Activated naive CD8-positive, alpha-beta T cell treated with anti-CD3 and anti-CD28 coated beads, Interleukin-2, amount 10 ng/mL, durations not matched to agents 7 days and 5 days (primary cell): ENCODE measurements at places on chromosomes 2 and 18.

DNA sequence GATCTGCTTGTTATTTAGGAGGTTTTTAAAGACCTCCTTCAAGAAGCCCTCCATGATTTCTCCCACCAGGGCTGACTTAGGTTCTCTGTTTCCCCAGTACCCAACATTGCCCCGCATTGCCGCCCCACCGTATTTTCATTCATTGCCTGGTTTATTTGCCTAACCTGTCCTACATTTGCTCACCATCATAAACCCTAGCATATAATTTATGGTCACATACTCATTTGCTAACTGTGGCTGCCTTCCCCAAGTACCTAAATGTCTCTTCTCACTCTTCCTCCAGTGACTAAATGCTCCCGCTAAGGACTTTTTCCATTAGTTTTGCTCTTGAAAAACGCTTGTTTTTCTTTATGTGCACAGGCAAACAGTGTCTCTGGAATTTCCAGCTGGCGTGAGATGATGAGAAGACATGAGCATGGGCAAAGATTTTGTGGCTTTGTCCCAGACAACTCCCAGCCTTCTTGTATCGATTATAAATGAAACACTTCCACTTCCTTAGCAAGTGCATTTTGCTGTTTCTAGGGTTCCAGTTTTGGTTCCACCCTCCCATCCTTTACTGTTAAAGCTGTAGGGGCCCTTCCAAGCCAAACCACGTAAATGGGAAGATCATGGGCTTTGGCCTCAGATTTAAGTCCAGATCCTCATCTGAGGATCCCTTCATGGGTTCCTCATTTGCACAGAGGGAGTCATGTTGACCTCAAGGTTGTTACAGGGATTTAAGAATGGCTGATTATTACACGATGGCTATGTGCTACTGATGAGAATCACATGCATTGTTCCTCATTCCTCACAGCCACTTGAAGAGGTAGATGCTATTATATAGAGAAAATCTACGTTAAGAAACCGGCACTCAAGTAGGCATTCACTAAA, 21.0 kb upstream of the ARMC9 start:
- no peak for DNase-seq

- no peak for DNase-seq
Measured at GRCh38 chr2:138447889-138448570, 53.5 kb upstream of the SPOPL start.

- DNase-seq: no peak
Measured at GRCh38 chr2:62713837-62714236, 8.3 kb downstream of the EHBP1 start.

GRCh38 chr2:95574506-95574905, 17.3 kb upstream of the TRIM43 start:
- no peak for DNase-seq

GRCh38 chr18:31649978-31650719, 34.2 kb downstream of the B4GALT6 start:
- no peak for DNase-seq

DNA sequence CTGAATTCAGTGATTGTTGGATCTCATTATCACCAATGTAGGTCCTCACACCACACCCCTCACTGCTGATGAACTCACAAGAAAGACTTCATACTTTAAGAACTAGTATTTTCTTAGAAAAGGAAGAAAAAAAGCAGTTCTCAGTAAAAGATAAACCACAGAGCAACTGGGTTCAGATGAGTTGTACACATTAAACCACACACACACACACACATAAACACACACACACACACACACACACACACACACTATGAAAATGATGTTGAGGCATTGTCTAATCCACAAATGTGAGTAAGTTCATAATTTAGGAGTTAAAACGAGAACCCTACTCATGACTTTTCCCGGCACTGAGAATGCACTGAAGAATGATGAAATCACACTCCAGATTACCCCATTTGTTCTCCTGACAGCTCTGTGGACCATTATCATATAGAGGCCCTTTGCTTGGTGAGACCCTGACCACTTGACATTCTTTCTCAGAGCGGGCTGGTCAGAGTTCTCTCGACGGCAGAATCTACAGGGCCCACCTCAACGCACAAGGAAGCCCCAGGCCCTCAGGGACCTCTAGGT, 106.2 kb downstream of the BCL2 start:
- DNase-seq: no peak

- DNase-seq: no peak
Measured at GRCh38 chr2:127359520-127359919, 28.3 kb downstream of the MAP3K2 start.

- DNase-seq: no peak
Measured at GRCh38 chr2:76075126-76075525, 364.4 kb upstream of the GCFC2 start.

- no peak for DNase-seq
Measured at GRCh38 chr2:164514491-164514890, 106.8 kb downstream of the GRB14 start.

DNA sequence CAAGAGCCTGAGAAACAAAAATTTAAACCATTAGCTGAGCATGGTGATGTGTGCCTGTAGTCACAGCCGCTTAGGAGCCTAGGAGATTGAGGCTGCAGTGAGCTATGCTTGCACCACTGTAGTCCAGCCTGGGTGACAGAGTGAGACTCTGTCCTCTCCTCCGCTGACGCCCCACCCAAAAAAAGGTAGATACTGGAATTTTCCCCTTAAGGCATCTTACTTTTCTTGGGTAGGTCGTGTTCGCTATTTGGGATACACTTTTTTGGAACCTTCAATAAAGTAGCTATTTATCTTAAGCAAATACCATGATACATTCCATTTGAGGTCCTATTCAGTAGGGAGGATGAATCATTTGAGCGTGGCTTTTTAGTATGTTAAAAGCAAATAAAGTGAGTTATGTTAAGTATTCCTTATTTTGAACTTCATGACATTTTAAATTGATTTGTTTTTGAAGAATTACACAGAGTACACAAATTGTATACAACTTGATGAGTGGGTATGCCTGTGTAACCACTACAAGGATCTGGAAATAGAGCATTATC, 38.7 kb downstream of the RALBP1 start:
- DNase-seq: no peak

GRCh38 chr2:119240311-119241204, 16.9 kb downstream of the STEAP3 start:
- DNase-seq: no peak

DNA sequence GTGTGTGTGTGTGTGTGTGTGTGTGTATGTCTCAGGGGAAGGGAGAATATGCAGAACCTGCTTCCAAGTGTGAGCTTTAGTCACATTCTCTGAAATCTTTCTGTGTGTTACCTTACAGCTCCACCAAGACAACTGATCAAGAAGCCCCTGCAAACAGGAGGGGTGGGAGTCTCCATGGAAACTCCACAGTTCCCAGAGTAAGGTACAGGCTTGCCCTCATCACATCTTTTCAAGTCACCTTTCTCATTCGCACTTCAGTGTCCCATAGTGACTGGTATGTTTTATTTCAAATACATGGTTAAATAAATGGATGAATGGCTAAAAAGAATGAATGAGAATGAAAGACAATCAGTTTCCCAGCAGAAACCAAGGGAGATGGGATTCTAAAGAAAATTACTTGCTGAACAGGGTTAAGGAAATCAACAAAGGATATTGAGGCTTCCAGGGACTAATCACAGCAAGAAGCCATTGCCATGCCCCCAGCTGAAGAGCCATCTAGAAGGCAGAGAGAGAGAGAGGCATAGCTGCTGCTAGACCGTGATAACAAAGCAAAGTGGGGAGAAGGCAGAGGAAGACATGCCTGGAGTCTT, 987.2 kb upstream of the CELF4 start:
- no peak for DNase-seq
